ENCODE measurements at places on chromosomes 4 and X.
A peak's percentile ranks its signal among the peaks of the same experiment; 100 is the strongest.

GRCh38 chr4:1009542-1010394, 1.7 kb upstream of the FGFRL1 start:
- DNase-seq, result no peak

GRCh38 chr4:114758066-114758465, 159.5 kb downstream of the UGT8 start:
- no peak for DNase-seq

DNA sequence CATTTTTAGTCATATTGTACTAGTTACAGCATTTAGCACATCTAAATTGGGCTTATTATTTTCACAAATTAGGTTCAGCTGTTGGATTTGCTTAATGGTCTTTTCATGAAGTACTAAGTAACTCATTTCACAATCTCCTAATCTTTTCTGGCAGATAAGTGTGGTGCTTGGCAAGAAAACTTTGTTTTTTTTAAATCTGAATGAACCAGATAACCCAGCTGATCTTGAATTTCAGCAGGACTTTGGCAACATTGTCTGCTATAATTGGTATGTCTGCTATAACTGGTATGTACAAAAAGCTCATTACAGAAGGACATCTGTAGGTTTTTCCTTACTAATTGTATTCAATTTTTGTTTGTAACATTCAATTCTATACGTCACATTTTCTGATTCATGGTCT, 22.7 kb downstream of the WDR19 start:
- no peak for DNase-seq

- DNase-seq, result no peak
Observed at GRCh38 chrX:54479136-54480111, 16.6 kb downstream of the FGD1 start.

DNA sequence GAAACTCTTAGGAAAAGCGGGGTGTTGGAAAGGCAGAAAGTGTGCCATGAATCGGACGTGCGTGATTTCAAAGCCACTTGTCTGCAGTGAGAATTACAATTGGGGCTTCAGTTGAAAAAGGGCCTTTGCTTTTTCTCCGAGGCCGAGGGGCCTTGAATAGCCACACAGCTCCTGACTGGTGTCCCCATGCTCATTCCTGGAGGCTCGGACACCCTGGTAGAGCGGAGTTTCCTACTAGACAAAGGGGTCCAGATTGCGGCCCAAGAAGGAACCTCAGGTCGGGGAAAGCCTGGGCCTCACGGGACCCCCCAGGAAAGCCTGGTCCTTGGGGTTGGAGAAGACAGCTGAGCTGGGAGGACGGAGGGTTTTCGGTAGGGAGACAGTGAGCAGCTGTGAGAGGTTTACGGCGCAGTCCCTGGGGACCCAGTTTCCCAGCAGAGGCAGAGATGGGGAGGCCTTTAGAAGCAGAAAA, 3.0 kb upstream of the SHOX start:
- no peak for DNase-seq

DNA sequence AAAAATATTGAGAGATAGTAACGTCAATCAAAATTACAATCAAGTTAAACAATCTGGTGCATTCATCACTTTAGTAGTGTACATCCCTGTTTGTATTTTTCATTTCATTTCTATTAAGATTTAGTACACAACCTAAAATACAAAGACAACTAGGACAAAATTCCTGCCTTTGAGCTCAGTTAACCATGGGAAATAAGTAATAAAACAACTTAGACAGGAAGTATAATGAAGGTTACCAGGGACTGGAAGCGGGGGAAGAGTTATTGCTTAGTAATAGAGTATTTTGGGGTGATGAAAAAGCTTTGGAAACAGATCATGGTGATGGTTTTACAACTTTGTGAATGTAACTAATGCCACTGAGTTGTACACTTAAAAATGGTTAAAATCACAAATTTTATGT, 25.6 kb upstream of the ATXN3L start:
- DNase-seq, result no peak

- no peak for DNase-seq
Observed at GRCh38 chrX:11351375-11352295, 58.4 kb downstream of the AMELX start.

GRCh38 chr4:7396186-7396910, 38.4 kb downstream of the PSAPL1 start:
- DNase-seq, result peak; percentile 12

DNA sequence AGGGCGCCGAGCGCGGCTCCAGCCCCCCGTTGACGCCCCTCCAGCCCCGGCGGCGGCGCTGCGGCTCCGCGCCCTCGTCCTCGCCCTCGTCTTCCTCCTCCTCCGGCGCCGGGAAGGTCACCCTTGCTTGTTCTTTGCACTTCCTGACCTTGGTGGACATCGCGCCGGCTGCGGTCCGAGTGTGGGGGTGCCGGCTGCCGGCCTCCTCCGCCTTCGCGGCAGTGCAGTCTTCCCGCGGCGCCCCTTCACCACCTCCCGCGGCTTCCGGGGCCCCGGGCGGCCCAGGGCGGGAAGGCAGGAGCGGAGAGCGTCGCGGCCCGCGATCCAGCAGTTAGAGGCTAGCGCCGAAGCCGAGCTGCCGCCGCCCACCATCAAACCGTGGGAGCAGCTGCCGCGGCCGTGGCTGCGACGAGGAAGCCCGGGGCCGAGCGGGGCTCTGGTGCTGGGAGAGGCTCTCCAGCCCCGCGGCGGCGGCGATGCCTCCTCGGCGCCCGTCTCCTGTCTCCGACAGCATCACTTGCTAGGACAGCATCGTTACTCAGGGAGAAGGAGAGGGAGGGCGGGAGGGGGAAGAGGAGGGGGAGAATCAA, at the start of gene TRPC3:
Gene TRPC3 (minus strand): TSS at position 540 of the 590 bp plus-strand sequence. CDS start 380 bp downstream, at position 160.
- DNase-seq, result no peak

DNA sequence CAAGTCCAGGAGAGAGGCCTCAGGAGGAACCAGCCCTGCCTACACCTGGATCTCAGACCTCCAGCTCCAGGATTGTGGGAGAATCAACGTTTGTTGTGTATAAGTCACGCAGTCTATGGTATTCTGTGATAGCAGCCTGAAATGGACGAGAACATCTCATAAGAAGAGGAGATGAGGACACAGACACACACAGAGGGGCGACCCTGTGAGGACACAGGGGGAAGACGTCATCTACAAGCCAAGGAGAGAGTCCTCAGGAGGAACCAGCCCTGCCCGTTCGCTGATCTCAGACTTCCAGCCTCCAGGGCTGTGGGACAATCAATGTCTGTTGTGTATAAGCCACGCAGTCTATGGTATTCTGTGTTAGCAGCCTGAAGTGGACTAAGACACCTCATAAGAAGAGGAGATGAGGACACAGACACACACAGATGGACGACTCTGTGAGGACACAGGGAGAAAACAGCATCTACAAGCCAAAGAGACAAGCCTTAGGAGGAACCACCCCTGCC, 20.3 kb downstream of the P2RY8 start:
- DNase-seq, result no peak

GRCh38 chrX:55702671-55703070, 14.9 kb upstream of the RRAGB start:
- no peak for DNase-seq

DNA sequence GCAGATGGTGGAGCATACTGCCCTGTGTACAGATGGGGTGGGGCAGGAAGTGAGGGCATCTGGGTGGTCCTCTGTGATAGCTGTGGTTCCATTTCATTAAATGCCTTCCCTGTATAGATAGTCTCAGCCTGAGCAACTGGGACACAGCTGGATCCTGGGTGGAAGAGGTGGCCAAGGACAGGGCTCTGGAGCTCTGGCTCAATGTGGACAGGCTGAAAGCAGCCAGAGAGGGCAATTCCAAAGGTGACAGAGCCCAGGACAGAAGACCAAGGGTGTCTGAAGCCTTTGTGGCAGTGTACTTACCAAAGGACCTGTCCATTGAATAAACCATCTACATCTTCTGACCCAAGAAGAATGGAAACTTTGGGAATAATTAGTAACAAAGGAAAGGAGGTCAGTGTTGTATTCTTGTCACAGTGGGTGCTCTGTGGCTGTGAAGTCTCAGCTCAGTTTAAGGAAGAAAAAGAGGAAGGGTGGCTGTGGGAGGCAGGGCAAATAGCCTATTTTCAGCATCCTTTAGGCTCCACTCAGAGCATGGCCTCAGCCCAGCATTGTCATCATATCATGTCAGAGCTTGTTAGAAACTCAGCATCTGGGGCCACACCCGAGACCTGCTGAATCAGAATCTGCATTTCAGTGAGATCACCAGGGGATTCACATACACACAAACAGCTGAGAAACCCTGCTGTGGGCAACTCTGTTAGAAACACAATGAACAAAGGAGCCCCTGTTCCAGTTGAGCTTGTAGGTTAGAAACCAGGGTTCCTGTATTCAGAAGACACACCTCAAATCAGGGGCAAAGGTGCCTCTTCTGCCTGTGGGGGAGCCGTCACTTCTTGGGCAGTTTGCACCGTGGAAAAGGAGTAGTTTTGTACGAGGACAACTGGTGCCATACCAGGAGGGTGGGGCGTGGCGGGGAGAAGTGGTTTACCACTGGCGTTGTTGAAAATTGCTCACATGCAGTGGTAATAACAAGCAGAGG, 168.6 kb downstream of the PTTG2 start:
- no peak for DNase-seq

DNA sequence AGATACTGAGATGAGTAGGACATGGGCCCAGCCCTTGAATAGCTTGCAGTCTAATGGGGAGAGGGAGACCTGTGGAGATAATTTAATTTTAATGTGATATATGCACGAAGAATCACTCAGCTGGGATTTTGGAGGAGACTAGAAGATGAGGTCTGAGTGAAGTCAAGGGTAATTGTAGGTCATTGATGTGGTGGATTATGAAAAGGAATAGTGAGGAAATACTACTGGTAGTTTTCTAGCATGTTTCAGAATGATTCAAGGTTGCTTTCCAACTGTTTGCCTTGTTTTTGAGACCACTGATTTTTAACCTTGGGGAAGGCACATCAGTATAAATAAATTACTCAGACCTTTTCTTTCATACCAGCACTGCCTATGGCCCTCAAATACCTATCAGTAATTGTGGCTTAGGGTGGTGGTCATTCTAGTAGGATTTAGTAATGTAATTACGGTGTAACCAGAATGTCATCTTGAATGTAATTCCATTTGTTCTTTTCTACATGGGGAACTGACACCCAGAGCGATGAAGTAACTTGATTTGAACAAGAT, 25.6 kb downstream of the PTTG2 start:
- DNase-seq, result no peak

DNA sequence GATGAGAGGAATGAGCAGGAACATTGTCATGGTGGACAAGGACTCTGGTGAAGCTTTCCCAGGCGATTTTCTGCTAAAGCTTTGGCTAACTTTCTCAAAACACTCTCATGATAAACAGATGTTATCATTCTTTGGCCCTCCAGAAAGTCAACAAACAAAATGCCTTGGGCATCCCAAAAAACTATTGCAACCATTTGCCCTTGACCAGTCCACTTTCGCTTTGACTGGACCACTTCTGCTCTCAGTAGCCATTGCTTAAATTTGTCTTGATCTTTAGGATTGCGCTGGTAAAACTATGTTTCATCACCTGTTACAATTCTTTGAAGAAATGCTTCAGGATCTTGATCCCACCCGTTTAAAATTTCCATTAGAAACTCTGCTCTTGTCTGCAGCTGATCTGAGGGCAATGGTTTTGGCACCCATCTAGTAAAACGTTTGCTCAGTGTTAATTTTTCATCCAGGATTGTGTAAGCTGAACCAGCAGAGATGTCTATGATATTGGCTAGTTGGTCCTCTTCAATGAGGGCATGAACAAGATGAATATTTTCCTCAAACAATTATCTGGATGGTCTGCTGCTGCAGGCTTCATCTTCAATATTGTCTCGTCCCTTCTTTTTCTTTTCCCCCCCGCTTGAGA, 14.8 kb downstream of the TBC1D1 start:
- DNase-seq, result no peak

DNA sequence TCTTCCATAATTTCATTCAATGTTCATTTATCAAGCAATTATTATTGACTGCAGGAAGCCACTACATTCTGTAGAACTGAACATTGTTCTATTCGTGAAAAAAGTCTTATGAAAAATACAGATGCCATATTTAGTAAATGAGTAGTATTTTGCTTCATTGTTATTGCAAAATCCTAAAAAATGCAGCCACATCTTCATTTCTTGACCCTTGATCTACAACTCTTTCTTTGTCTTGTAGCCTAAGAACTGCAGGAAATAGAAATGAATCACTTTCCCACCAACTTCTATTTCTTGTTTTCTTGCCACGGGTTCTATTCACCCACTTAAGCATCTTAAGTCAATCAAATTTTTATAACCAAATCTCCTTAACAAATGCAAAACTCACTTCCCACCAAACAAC, 63.3 kb downstream of the KCNIP4 start:
- DNase-seq, result no peak

- peak; percentile 85 for DNase-seq
Observed at GRCh38 chr4:88697588-88698329, at the start of gene NAP1L5. TSS of gene NAP1L5 (minus strand) at chr4:88697829. CDS start at chr4:88697754, 75 bp downstream.

GRCh38 chr4:153489856-153490558, 23.8 kb downstream of the TMEM131L start:
- no peak for DNase-seq

DNA sequence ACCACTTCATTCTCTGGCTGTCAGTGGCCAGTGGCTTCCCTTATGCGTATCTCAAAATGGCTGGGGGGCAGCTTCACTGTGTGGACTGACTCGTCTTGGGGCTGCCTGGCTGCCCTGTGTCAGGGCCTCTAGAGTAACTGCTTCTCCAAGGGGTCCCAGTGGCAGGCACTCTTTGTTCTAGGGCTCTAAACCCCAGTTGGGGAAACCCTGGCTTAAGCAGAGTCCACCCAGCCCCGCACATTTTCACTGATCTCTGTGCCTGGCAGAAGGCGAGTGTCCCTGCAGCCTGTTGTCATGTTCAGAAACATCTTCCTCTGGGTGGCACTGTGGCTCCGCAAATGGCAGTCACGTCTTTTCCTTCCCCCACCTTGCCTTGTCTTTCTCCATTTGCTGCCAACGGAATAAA, 59.7 kb downstream of the NBDY start:
- peak; percentile 93 for DNase-seq

DNA sequence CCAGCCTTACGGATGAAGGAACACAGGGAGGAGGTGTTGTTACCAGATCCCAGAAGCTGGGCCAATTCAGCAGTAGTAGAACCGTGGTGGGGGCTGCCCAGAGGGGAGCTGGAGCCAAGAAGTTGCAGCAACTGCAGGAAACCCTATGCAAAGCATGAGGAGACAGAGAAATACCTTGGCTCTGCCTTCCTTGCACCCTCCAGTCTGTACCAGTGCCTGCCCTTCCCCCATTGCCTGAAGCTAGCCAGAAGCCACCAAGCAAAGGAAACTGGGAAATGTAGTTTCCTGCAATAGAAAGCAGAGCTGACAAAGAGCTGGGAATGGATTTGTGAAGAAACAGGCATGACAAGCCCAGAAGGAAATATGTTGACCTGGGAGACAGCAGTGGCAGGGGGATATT, 108.7 kb upstream of the FUNDC1 start:
- peak; percentile 38 for DNase-seq

DNA sequence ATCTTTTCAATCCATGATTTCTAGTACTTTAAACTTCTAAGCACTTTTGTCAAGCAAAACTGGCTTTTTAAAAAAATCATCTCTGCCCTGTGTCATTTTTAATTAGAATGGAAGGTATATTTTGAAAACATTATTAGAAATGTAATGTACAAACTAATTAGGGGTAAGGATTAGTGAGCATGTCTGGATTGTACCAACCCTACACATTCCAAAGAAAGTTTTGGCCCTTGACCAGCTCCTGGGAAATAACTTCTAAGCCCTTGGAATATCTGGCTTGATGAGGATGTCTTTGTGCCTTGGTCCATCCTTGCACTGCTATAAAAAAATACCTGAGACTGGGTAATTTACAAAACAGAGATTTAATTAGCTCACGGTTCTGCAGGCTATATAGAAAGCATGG, 876.5 kb downstream of the RAPGEF2 start:
- no peak for DNase-seq

GRCh38 chrX:133745349-133745748, 240.0 kb downstream of the GPC3 start:
- no peak for DNase-seq

GRCh38 chrX:15158736-15159406, 111.0 kb downstream of the ASB9 start:
- DNase-seq, result no peak
